ENCODE measurements at places on chromosomes 13 and 19. TPM values are rescaled to one million over a fixed set of nuclear protein-coding genes. Genes with fewer than 3 reads are reported as not detected.

Gene AMER2
- total RNA-seq: not detected

GRCh38 chr13:26050568-26051230, 1.1 kb downstream of the SHISA2 start:
- no peak for DNase-seq

DNA sequence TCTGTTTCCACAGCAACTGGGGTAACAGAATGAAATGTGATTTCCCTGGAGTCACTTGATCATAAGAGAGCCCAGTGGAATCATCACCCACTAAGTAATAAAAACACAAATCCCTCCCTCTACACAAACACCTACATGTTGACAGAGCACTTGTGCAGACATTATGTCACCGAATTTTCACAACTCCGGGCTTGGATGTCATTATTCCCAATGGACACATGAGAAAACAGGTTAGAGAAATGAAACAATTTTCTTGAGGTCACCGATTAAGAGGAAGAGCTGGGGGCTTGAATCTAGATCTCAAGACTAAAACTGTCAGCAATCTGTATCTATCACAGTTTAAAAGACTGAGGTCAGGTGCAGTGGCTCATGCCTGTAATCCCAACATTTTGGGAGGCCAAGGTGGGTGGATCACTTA, 3.1 kb downstream of the XRCC1 start:
- no peak for DNase-seq

Gene CEACAM16
- under 0.01 TPM for total RNA-seq

DNA sequence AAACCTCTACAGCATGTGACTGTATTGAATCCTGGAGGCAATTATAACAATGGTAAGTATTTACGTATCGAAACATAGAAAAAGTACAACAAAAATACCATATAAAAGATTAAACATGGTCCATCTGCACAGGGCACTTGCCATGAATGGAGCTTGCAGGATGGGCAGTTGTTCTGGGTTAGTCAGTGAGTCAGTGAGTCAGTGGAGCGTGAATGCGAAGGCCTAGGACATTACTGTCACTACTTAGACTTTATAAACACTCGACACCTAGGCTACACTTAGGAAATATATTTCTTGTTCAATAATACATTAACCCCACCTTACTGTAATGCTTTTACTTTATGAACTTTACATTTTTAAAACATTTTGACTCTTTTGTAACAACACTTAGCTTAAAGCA, 35.6 kb upstream of the TMTC4 start:
- no peak for DNase-seq

- DNase-seq: no peak
Observed at GRCh38 chr13:105159841-105160240, 1375.6 kb downstream of the EFNB2 start.

GRCh38 chr13:36814465-36814864, 4.6 kb upstream of the RFXAP start:
- no peak for DNase-seq

GRCh38 chr19:46945694-46946489, 73.7 kb upstream of the NPAS1 start:
- DNase-seq: no peak

- DNase-seq: peak; percentile 80
Observed at GRCh38 chr19:18450931-18451836, 13.3 kb upstream of the ISYNA1 start.

DNA sequence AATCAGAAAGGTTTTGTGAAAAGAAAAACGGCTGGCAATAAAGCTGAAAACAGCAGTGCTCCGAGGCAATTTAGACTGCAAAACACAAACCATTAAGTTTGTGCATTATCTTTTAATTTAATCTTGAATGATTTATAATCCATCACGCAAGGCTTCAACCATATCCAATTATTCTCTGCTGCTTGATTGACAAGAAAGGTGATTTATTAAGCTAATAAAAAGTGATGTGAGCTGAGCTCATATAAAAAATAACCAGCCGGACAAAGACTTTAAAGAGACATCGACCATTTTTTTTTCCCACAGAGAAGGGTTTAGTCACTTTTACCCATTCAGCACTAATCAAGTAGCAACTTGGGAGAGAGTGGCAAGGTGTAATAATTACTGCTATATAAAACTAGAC, 33.6 kb downstream of the TSHZ3 start:
- no peak for DNase-seq

Gene TIMM44
- 58.6 TPM for total RNA-seq

- no peak for DNase-seq
Observed at GRCh38 chr19:48330012-48330681, 4.8 kb downstream of the EMP3 start.

- DNase-seq: no peak
Observed at GRCh38 chr19:19997656-19998268, 41.5 kb downstream of the ZNF682 start.

DNA sequence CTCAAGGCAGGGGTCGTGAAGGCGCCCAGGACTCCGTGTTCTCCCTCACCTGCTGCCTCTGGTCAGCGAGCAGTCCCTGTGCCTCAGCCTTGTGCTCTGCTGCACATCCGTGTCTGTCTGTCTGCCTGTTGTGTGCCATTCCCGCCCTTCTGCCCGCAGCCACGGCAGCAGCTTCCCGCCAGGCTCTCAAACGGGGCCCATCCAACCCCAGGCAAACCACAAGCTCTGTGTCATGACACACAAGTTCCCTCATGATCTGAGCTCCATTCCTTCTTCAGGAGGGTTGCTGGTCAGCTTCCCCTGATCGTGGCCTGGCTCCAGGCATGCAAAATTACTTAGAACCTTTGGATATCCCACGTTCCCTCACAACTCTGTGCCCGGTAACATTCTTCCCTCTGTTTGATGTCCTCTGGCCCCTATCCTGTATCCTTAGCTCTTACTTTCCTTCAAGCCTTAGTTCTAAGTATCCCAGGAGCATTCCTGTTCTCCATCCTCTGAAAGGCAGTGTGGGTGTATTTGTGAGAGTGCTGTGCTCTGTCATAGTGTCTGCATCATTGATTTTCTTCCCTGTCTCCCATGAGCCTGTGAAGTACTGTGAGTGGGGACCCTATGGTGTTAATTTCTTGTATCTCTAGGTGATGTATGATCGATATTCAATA, 3.2 kb downstream of the GPR183 start:
- no peak for DNase-seq

Gene GET3
- total RNA-seq: 82.5 TPM

Gene PGLYRP2
- total RNA-seq: not detected

Gene ZNF816
- total RNA-seq: 11.7 TPM

- no peak for DNase-seq
Observed at GRCh38 chr13:80552851-80553440, 212.0 kb upstream of the SPRY2 start.

DNA sequence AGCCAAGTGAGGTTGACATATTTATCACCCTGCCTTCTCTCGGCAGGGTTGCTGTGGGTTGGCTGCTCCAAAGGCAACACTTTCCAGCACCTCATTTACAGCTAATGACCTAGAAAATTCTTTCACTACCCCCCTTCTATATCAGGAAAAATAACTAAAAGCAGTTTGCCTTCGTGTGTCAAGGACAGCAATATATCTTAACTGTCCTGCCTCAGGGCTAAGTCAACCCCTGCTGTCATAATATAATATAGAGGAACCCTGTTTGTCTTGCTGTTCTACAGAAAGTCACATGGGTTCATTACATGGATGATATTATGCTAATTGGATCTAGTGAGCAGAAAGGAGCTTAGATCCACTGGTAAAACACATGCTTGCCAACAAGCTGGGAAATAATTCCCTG, 28.1 kb upstream of the USP12 start:
- DNase-seq: no peak

- DNase-seq: no peak
Observed at GRCh38 chr13:101092985-101093384, 323.3 kb downstream of the NALCN start.

DNA sequence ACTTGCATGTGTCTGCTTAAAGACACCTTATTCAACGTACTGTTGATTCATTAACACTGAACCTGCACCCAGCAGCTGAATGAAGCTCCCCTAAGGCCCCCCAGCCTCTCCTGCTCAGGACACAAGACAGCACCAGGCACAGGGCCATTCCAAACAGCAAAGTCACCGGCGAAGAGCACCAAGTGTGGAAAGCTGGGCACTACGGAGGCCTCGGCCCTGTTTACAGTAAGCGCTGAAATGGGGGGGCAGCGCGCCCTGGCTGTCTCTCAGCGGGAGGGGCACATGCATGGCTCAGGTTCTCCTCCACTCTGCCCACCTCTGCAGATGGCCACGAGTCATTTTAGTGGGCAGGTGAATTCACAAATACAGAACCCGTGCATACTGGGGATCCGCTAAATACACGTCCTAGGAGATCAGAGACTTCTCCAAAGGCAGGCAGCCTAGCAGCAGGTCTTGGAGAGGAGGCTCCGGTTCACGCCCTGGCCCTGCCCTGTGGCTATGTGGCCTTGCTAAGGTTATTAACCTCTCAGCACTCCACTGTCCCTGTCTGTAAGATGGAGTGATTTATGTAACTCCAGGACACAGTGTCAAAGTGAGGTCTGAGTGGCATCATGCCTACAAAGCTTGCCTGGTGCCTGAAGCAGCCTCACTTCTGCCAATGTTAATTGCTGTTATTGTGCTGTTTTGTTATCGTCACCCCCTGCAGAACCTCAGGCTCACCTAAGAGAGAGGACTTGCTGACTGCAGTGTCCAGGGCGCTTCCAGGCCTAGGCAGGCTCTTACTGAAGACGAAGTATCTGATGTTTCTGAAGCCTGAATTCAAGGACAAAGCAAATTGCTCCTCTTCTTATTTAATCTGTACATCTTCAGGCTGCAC, 207.4 kb upstream of the SOX1 start:
- DNase-seq: no peak

Gene LILRB4
- not detected for total RNA-seq

Gene ZNF235
- total RNA-seq: 8.2 TPM

- no peak for DNase-seq
Observed at GRCh38 chr13:22050951-22051563, 380.2 kb downstream of the FGF9 start.

Gene COL4A2
- 1,116 TPM for total RNA-seq
